Activated CD8-positive, alpha-beta memory T cell treated with anti-CD3 and anti-CD28 coated beads, Interleukin-2, amount 50 U/mL, for 48 hours (primary cell): ENCODE measurements at places on chromosomes 12 and 14.

DNA sequence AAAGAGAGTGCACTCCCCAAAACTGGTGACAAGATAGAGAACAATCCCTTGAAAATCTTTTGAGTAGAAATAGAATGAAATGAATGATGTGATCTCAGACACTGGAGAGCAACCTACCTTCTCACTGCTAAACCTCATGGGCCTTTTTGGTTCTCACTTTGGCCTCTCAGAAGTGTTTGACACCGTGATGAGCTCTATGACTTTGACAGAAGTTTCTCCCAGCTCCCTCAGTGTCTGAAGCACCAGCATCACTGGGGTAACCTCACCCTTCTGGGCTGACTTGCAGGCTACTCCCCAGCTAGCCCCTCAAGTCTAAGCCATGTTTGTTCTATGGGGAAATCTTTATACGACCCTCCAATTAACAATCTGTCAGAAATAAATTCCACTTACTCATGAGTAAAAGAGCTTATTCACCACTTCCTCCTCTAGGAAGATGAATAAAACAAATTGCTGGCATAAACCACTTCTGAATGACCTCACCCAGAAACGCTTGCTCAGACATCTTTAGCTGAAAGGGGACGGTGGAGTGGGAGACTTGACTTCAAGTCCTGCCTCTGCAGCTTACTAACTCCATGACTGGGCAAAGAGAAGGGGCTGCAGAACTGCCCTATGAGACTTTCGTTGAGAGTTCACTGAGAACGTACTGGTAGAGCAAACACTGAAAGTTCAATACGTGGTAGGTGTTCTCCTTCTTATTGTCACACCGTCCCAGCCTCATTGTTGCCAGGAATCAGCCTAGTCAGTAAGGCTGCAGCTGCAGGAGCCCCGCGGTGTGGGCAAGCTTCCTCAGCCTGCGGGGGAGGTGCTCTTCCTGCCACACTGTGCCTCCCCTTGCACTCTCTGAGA, 46.5 kb downstream of the ST8SIA1 start:
- peak; percentile 62 for DNase-seq

- DNase-seq: no peak
Observed at GRCh38 chr12:45660330-45660729, 69.2 kb upstream of the ARID2 start.

DNA sequence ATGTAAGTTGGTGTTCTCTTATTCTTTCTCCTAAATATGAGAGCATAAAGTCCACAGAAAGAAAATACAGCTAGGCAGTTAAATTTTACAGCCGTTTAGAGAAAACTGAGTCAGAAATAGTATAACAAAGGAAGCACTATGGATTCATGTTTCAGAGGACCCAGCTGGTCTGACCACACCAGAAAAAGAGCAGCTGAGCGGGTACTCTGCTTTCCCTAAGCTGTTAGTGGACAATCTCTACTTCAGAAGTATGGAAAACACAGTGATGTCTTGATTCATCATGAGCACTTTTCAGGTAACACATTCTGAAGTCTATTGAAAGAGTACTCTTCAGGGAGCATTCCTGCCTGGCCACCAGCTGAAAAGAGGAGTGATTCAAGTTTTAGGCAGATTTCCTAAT, 12.4 kb downstream of the PPM1H start:
- no peak for DNase-seq

GRCh38 chr12:84305144-84305543, 607.5 kb downstream of the SLC6A15 start:
- no peak for DNase-seq

DNA sequence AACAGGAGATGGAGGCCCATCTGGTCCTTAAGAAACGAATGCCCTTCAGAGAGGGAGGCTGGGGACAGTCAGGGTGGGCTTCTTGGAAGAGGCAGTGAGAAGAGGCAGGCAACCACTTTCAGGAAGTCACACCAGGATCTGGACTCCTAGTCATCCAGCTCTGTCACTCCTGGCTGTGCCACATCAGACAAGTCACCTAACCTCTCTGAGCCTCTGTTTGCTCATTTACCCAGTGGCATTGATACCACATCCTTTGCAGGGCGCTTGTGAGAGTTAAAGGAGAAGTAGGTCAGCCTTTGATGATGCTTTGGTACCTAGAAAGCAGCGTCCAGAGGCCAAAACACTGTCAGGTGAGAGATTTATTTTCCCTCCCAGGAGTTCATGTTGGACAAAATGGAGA, 11.1 kb downstream of the CCDC197 start:
- DNase-seq: no peak

- no peak for DNase-seq
Observed at GRCh38 chr12:17076028-17076744, 470.2 kb upstream of the LMO3 start.
